Amniotic stem cell (primary cell): ENCODE measurements at places on chromosomes 13 and 19.

- DNase-seq = no peak
These were observed 107.3 kb upstream of the STARD13 start for GRCh38 chr13:33392794-33393405.

- DNase-seq = no peak
These were observed 37.9 kb downstream of the MBNL2 start for GRCh38 chr13:97259798-97260714.

- DNase-seq = no peak
These were observed 11.2 kb upstream of the COMP start for GRCh38 chr19:18802354-18802753.

DNA sequence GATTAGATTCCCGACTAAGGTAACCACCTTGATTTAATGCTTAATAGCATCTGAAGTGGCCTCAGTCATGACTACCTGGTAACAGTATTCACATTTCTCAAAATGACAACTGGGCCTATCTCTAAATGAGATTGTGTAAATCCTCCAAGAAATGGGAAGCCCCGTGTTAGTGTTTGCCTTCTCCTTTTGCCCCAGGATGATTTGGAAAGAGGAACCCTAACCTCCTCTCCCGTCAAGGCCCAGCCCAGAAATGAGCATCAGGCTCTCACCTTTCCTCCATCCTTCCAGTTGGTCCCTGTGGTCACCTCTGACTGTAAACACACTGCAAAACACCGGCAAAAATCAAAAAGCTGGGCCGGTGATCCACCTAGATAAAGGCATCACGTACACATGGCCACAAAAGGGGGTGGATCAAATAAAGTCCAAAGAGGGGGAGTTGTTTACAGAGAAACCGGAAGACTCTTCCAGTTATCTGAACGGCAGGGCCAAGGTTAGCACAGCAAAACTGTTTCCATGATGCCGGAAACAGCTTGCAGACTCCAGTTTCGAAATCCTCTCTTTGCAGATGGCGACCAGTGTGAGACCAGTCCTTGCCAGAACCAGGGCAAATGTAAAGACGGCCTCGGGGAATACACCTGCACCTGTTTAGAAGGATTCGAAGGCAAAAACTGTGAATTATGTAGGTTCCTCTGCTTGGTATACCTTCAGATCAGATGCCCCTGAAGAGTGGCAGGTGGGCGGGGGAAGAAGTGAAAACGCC is 16.4 kb downstream of the F10 start:
- no peak for DNase-seq

GRCh38 chr13:76329004-76329403 is 557.2 kb downstream of the KCTD12 start:
- DNase-seq = no peak

DNA sequence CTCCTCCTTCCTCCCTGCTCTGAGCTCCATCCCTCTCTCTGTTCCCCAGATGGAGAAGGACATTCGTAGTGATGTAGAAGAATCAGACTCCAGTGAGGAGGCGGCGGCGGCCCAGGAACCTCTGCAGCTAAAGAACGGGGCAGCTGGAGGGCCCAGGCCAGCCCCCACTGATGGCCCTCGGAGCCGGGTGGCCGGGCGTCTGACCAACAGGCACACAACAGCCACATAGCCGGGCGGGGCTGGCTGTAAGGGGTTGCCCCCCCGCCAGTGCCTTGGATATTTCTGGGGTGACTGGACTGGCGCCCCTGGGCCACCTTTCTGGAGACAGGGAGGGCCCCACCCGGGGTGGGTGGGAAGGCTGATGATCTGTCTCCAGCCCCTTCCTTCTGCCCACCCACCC is 46.3 kb downstream of the CD320 start:
- DNase-seq = no peak

GRCh38 chr19:36665832-36666231 is 805 bp downstream of the ZNF461 start:
- no peak for DNase-seq

- DNase-seq = no peak
These were observed 115.9 kb downstream of the ABCC4 start for GRCh38 chr13:95185311-95185710.

DNA sequence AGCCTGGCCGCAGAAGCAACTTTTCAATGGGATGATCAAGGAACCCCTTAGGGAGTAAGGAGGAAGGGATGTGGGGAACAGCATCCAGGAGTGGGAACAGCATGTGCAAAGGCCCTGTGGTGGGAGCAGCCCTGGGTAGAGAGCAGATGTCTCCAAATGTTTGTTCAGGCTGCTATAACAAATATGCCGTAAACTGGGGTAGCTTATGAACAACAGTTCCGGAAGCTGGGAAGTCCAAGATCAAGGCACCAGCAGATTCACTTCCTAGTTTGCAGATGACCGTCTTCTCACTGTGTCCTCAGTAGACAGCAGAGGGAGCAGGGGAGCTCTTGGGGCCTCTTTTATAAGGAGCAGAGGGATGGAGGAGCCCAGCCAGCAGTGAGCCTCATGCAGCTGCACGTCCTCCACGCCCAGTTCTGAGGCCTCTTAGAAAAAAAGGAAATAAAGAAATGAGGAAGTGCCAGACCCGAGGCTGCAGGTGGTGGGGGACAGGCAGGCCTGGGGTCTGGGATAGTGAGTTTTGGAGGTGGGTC is 4.2 kb upstream of the LRRC25 start:
- no peak for DNase-seq

GRCh38 chr19:11510444-11510843 is 4.8 kb upstream of the ZNF653 start:
- DNase-seq = no peak

- DNase-seq = no peak
These were observed 7.2 kb downstream of the SBK2 start for GRCh38 chr19:55529636-55530234.

- DNase-seq = peak; percentile 75
These were observed 610 bp downstream of the ZNF791 start for GRCh38 chr19:12611361-12611699.

DNA sequence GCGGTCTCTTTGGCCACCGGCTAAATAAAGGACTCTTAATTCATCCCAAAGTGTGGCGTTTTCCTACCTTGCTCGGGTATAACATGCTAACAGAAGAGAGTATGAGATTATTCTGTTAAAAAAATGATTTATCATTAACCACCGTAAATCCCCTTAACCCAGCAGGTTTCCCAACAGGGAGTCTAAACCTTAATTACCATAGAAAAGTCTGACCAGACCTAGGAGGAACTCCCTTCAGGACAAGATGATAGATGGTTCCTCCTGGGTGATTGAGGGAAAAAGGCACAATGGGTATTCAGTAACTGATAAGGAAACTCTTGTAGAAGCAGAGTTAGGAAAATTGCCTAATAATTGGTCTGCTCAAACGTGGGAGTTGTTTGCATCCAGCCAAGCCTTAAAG is 193.7 kb downstream of the ZNF737 start:
- DNase-seq = no peak

DNA sequence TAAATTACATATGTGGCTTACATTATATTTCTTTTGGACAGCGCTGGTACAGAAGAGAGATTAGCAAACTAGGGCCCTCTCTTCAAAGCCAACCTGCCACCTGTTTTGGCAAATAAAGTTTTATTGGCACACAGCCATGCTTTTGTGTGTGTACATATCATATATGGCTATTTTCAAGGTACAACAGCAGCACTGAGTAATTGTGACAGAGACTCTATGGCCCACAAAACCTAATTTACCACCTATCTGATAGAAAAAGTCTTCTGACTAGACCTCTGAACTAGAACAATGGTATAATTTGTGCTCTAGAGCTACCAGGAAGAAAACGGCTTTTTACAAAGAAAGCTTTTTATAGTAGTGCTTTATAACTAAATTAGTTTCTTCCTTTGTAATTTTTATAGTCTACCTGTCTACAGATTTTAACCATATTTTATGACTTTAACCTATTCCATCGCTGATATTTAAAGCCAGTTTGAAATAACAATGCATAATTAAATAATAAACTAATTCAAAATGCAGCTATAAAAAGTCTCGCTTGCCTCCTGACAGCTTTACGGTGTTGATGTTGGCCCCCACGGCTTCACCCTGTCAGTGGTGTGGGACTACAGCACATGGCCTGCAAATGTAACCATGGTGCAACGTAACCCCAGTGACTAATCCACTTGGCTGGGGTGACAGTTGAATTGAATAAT is 17.7 kb upstream of the DPY19L3 start:
- no peak for DNase-seq

- no peak for DNase-seq
These were observed 595.5 kb downstream of the SLITRK1 start for GRCh38 chr13:83286737-83287136.

DNA sequence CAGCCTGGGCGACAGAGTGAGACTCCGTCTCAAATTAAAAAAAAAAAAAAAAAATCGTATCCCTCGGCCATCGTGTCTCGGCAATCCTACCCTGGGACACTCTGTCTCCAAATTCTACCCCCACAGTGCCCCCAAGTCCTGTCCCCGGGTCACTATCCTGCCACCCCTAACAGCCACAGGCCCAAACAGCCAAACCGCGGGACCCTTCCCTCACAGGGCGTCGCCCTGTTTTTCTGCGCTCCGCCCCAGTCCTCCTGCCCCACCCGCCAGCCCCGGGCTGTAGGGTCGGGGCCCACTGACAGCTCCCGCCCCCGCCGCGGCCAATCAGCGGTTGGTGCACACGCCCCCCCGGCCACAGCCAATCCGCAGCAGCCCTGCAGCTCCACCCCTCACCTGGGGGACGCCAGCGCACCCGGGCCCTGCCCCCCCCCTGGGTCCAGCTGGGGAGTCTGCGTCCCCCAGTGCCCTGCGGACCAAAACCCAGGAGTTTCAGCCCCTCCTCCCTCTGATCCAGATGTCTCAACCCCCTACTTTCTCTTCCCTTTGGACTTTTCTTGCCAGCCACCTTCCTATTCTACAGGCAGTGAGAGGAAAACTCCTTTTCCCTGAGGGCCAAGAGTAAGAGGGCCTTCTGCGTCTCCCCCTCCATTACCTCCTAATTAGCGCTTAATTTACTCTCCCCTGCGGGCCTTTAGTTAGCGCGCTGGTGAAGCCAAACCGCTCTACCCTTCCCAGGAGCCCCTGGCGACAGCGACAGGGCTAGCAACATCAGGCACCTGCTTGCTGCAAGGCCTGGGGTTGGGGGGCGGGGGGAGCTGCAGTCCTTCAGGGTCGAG is 1.5 kb upstream of the BCAT2 start:
- no peak for DNase-seq

- DNase-seq = no peak
These were observed 40.5 kb upstream of the NBEA start for GRCh38 chr13:34901572-34901971.

- no peak for DNase-seq
These were observed 541.0 kb downstream of the RFC3 start for GRCh38 chr13:34358811-34359513.

DNA sequence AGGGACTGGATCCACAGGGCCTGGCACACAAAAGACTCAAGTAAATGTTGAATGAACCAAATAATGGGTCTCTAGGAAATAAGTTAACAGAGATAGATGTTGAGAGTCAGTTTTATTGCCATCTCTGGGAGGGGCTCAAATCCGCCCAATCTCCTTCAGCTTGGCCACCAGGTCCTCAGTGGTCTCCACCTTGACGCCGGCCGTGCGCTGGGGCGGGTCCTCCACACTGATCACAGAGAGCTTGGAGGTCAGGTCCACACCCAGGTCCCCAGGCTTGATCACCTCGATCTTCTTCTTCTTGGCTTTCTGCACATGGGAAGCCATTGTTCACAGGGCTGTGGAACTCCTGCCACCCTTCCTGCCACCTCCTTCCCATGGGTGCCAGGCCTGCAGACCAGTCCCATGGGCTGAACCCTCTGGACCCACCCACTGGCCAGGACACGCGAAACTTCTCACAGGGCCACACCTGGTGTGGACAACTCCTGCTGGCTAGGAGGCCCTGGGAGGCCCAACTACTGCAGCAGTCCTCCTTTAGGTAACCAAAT is 3.2 kb upstream of the VSIG10L start:
- DNase-seq = no peak

- no peak for DNase-seq
These were observed 3.5 kb downstream of the MKNK2 start for GRCh38 chr19:2047449-2048103.

DNA sequence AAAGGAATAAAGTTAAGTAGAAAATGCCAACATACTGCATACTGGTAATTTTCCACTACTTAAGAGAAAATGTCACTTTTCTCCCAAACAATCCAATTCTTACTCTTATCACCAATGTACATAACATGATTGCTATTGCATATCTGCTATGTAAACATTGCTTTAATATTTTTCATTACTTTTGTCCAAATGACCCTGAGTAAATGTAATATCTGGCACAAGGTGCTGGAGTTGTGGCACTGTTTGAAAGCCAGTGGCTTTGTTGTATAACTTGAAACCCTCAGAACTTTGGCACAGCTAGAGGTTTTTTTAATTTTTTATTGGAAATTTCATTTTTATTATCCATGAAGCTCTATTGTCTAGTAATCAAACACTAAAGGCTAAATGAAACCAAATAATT is 45.7 kb upstream of the SPRY2 start:
- DNase-seq = no peak

- DNase-seq = no peak
These were observed 16.7 kb downstream of the KDM4B start for GRCh38 chr19:4985551-4985991.

DNA sequence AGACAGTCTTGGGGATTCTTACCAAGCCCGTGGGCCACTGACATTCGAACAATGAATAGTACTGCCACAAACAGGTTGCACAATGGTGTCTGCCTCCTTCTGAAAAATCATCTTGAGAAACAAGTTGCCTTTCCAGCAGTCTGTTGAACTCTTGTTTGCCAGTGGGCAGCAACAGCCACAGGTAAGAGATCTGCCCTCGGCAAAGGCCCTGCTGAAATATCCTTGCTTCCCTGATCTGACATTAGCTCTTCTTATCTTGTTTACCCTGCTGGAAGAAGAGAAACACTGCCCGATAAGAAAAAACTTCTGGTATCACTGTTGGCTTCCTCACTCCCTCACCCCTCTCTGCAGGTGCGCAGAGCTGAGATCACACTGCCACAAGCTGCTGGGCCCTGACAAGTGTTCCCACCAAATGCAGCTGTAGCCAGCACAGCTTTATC is 2.0 kb downstream of the DOCK9 start:
- DNase-seq = no peak

DNA sequence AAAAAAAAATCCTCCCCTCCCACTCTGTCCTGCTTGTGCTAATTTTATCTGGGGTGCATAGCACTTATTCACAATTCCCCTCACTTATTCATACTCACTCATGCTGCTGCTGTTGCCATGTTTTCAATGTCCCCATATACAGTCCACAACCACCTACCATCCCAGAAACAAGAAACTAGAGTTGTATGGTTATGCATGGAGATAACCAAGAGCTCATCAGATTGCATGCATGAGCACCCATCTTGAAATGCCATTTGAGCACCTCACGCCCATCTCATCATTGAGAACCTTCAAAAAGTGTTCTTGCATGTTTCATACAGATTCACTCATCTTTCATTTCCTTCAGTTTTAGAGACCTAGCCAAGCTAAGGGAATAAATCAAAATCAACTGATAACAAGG is 15.1 kb upstream of the N4BP2L2 start:
- no peak for DNase-seq

DNA sequence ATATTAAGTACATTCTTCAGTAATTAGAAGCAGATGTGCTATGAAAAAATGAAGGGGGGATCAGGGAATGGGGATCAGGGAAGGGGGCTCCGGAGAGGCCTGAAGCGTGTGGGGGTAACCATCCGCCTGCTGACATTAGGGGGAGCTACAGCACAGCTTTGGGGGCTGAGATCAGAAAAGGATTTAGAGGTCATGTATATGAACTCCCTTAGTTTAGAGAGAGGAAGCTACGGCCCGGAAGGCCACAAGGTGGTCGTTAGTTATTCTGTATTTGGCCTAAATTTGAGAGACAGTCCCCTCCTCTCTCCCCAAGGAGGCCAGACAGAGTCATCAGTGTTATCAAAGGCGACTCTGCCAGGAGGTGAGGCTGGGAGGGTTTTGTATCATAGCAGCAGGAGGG is 99.0 kb downstream of the TM9SF2 start:
- no peak for DNase-seq
